Common myeloid progenitor, CD34-positive (primary cell): ENCODE measurements at places on chromosomes 6 and 20.
A peak's percentile ranks its signal among the peaks of the same experiment; 100 is the strongest.

- DNase-seq, result no peak
Observed at GRCh38 chr6:56695702-56696101, 53.0 kb upstream of the DST start.

DNA sequence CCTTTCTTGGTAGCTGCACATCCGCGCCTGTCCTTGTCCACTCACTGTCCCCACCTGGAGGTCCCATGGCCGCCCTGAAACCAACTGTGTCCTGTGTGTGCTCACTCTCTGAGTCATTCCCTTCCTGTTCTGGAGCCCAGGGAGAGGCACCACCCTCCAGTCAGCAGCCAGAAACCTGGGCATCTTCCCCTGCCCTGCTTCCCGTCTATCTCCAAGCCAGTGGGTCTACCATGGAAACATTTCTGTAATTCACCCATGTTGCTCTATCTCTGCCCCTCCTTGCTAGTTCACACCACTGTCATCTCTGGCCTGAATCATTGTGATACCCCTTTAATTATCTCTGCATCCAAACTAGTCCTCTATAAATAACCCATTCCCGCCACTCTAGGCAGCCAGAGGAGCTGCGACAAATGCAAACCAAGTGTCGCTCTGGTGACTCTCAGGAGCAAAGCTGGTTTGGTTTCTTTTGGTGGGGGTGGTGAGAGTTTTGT, 28.8 kb upstream of the SYNJ2 start:
- no peak for DNase-seq

GRCh38 chr6:6285679-6286078, 34.8 kb downstream of the F13A1 start:
- DNase-seq, result no peak

GRCh38 chr6:161498359-161498758, 224.5 kb upstream of the AGPAT4 start:
- DNase-seq, result peak; percentile 16

DNA sequence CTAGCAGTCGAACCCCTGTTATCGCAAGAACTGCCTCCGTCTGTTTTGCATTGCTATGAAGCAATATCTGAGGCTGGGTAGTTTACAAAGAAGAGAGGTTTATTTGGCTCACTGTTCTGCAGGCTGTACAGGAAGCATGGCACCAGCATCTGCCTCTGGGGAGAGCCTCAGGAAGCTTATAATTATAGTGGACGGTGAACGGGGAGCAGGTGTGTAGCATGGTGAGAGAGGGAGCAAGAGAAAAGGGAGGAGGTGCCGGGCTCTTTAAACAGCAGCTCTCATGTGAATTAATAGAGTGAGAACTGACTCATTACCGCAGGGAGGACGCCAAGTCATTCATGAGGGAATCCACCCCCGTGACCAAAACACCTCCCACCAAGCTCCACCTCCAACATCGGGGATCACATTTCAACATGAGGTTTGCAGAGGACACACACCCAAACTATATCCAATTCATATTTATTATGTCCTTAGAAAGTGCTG, 172.6 kb upstream of the KCNG1 start:
- no peak for DNase-seq

- no peak for DNase-seq
Observed at GRCh38 chr6:168264593-168265335, 54.8 kb downstream of the DACT2 start.

DNA sequence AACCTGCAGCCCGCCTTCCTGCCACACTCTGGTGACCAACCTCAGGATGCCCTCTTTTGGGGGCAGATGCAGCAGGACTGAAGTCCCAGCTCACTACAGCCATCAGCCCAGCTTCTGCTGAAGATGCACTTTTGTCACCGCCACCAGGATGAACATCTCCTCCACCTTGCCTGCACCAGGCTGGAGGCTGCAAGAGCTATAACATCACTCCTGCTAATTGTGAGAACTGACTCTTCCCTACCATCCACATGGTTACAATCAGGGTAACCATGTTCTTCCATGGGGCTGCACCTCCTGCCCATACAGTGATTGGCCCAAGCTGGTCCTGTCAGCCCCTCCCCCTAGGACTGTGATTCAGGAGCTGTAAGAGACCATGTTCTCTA, 2.0 kb upstream of the ACTL10 start:
- no peak for DNase-seq

GRCh38 chr6:6723921-6724538, 135.5 kb downstream of the LY86 start:
- peak; percentile 49 for DNase-seq

DNA sequence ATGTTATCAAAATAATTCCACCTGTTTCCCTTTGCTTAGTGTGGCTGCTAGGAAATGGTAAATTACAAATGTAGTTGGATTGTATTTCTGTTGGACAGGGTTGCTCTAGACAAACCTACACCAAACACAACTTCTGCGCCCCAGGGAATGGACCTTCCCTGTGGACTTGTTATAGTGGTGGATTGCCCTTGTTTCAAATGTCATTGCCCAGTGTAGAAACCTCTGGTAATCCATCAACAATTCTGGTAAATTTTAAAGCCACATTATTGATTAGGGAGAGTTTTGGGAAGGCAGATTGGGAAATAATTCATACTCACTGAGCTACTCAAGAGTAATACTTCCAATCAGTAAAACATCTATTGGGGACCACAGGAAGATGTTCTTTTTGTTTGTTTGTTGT, 239.8 kb downstream of the ARID1B start:
- DNase-seq, result no peak

- no peak for DNase-seq
Observed at GRCh38 chr6:40398810-40399477, 188.2 kb downstream of the LRFN2 start.

- peak; percentile 45 for DNase-seq
Observed at GRCh38 chr20:32582659-32583580, 2.2 kb downstream of the NOL4L start.

GRCh38 chr6:15585760-15586214, 77.0 kb downstream of the DTNBP1 start:
- no peak for DNase-seq

DNA sequence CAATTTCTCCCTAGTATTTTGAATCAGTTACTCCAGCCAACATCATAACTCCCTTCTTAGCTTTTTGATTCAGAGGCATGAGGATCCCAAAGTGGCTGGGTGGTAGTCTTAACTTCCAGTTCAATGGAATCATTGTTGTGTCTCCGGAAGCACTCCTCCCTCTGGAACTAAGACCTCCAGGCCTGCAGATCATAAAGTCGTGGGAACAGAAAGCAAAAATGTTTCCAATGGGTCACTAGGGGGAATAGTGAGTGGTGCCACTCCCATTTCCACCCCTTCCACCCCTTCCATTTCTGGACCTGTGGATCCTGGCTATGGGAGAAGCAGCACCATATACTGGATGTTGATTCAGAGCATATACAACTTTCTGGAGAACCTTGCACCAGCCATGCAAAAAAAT, 130.8 kb downstream of the SGK1 start:
- no peak for DNase-seq

DNA sequence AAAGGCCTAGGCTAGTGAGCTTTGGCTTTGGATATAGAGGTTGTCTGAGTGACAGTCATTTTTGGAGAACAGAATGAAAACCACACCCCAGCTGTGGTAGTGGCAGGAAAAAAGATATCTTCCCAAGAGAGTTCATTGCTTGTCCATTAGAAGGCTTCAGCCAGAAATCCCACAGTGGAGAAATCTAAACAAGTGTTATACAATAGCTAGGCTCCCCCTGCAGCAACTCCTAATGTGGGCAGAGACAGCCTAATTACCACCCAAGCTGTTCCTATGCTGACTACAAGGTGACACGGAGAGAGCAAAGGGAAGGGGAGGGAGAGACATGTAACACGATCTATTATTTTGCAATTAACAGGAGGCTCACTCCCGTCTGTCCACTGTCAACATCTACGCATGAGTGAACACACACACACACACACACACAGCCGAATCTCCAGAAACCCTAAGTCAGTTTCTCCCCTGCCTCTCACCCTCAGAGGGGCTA, 147.5 kb upstream of the TCF21 start:
- no peak for DNase-seq

DNA sequence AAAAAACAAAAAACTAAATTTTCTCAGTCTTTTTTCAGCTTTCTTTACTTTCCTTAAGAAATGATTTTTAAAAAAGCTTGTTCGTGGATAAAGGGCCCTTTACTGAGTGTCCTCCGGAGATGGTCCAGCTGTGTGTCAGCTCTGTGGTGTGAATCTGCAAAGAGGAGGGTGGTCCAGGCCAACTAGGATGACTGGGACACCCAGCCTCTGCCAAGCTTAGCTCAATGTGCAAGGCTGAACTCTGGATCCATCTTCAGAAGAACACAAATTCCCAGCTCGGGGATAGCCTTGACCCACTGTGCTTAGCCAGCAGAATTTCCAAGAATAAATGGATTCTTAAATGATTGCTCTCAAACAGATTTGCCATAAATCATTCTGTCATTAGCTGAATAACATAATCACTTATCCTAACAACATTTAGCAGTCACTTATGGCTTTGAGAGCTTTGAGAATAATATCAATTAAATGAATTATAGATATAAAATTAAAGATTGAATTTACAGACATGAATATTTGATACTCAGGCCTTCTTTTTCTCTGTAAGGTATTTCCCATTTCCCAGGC, 14.2 kb upstream of the CALHM5 start:
- no peak for DNase-seq

GRCh38 chr20:61161726-61162390, 90.2 kb upstream of the CDH4 start:
- DNase-seq, result peak; percentile 49

- no peak for DNase-seq
Observed at GRCh38 chr6:20411953-20412681, 10.4 kb downstream of the E2F3 start.

DNA sequence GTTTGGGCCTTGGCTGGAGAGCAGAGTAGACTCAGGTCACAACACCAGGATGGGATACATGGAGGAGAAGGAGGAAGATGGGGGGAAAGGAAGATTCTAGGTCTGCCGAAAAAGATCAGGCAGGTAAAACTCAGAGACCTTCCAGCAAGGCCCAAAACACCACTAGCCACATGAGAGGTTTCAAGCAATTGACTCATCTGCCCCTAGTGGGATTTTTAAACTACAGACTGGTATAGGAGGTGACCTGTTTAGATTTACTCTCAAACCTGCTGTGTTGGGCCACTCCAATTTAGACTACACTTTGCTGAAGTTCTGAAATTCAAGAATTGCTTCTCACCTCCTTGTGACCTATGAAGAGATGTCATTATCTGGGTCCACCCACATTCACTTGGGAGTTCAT, 236.9 kb upstream of the SASH1 start:
- no peak for DNase-seq

- no peak for DNase-seq
Observed at GRCh38 chr6:155387481-155387880, 68.2 kb downstream of the NOX3 start.

- DNase-seq, result no peak
Observed at GRCh38 chr6:168150551-168151320, 71.7 kb upstream of the FRMD1 start.

GRCh38 chr6:50096296-50096695, 46.6 kb upstream of the DEFB112 start:
- no peak for DNase-seq

- DNase-seq, result no peak
Observed at GRCh38 chr6:154341871-154342270, 14.7 kb downstream of the IPCEF1 start.

GRCh38 chr6:7414811-7415210, 25.2 kb downstream of the RIOK1 start:
- DNase-seq, result no peak

DNA sequence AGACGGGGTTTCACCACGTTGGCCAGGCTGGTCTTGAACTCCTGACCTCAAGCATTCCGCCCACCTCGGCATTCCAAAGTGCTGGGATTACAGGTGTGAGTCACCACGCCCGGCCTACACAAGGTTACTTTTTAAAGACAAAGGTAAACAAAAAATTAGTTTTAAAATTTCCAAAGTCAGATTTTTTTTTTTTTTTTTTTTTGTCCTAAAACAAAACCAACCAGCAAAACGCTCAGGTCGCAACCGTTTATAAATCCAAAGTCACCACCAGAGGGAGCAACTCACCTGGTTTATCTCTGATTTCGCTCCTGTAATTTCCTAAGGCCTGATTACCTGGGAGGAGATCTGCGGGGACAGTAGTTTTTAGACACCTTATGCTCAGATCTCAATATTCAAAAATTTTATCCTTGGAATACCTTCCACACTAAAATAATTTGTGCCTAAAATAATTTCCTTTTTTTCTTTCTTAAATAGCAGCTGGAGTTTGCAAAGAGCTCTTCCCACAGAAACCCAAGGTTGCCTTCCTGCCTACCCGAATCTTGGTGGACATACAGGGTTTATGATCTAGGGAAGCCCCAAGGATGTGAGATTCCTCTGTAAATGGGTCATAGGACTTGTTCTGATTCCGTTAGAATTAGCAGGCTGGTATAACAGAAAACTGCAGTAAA, 19.8 kb upstream of the TREM1 start:
- peak; percentile 63 for DNase-seq

- peak; percentile 29 for DNase-seq
Observed at GRCh38 chr20:38298768-38299288, 5.1 kb upstream of the BPI start.

GRCh38 chr6:149235130-149235561, 82.4 kb upstream of the TAB2 start:
- DNase-seq, result peak; percentile 52

- no peak for DNase-seq
Observed at GRCh38 chr6:160417146-160417545, 69.0 kb downstream of the SLC22A3 start.

DNA sequence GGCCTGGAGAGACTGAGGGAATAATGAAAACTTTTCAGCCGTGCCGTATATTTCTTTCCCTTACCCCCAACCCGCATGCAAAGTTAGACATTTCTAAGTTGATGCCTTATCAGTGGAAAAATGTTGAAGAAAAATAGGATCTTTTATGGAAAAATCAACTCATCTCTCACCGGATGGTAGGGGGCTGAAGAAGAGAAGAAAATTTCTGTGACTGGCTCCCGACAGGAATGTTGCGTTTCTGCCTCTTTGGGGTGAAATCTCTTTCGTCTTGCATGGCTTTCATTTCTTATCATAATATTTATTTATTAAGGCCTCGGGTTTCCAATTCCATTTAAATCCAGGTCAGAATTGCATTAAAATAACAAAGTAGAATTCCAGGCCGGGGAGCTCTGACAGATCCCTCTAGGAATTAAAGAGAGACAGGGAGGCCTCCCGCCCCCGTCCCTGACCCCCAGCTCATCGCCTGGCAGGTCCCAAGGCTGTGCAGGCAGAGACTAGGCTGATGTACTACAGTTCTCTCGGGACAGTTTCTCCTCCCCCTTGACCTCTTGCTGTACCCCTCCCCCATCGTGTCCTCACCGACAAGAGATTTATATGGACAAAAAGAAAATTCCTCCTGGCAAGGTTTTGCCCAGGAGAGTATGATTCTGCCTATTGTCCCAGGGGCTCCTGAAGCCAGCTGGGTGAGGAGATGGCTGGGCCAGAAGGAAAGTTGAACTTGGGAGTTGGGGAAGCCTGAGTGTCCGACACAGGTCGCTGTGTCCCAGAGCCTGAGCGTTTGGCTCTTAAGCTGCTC, 1.3 kb downstream of the SCUBE3 start:
- DNase-seq, result no peak

DNA sequence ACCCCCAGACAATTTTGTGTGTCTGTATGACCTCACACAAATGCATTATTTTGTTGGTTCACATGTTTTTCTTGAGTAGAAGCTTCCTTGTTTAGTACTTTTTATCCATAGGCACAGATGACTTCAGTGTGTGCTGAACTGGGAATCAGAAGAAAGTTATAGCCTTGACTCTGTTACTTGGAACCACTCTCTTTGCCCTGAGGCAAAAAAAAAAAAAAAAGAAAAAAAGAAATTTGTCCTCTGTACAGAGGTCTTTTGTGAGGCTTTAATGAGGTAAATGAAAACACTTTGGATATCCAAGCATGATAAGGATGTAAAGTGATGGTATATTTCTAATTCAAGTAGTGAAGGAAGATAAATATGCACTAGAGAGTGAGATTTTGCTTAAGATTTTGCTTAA, 51.9 kb downstream of the TRMT11 start:
- no peak for DNase-seq
